ENCODE measurements at places on chromosomes 7 and 10.
A peak's percentile ranks its signal among the peaks of the same experiment; 100 is the strongest.

DNA sequence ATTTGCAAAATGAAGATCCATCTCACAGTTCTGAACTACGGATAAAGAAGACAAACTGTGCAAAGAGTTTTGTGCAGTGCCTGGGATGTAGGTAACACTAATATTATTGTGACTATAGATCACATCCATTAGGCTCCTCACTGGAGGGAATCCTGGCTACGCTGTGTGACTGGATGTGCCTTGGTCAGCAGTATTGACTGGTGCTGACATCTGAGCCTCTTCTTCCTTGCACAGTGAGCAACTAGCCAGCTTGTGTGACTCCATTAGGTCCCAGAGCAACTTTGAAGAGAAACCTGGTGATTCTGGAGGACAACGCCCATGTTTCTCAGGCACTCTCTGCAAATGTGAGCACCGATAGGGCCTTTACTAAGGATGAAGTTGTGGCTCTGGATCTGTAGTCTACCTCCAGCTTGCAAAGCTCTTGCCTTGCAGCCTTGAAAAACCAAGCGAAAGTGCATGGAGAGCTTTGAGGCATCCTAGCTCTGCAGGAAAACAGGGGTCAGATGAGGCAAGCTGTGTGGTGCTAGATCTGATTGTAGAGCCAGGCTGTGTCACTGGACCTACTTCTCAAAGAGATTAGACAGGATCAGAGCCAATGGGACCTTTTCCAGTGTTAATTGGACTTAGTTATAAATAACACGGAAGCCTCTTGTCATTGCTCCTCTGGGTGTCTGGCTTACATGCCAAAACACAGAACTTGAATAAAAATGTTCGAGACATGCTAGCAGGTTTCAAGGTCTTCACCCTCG is 303.6 kb upstream of the LYZL1 start:
- no peak for ATAC-seq

DNA sequence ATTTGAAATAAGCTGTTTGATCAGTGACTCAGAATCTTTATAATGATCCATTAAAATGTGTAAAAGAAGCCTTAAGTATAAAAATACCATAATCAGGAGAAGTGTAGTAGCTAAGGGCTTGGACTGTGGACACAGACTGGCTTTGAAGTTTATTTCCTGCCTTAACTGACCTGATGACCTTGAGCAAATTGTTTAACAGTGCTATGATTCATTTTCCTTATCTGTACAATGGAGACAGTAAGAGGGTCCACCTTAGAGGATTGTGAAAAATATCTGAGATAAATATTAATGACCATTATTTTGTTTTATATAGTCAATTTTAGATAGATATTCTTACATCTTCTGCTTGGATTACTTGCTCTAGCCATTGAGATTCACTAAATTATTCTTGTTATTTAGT is 13.3 kb upstream of the RPA3 start:
- ATAC-seq: no peak

DNA sequence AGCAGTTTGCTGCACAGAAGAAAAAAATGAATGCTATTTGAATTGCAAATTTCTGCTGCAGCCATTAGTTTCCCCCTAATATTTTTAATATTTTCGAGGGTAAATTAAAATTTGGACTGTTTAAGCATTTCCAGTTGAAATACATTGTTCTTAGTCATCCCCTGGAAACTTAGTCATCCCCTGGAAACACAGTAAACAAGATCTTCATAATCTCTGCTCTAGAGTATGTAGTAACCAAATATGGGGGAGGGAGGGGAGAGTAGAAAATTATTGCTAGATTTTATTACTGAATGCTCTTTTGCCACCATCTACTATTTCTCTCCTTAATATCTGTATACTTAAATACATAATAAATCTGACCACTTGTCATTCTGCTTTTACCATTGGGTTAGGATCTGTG is 1053.3 kb downstream of the SORCS1 start:
- no peak for ATAC-seq

GRCh38 chr10:87579563-87579962 is 74.9 kb downstream of the MINPP1 start:
- ATAC-seq: peak; percentile 26

GRCh38 chr7:4136501-4137110 is 545.5 kb upstream of the FOXK1 start:
- no peak for ATAC-seq

GRCh38 chr7:149444287-149444686 is 16.6 kb downstream of the ZNF777 start:
- no peak for ATAC-seq

GRCh38 chr7:75889826-75890225 is 11.0 kb downstream of the RHBDD2 start:
- ATAC-seq: no peak

- ATAC-seq: no peak
These were observed 615.1 kb downstream of the SDK1 start for GRCh38 chr7:3916146-3916545.

DNA sequence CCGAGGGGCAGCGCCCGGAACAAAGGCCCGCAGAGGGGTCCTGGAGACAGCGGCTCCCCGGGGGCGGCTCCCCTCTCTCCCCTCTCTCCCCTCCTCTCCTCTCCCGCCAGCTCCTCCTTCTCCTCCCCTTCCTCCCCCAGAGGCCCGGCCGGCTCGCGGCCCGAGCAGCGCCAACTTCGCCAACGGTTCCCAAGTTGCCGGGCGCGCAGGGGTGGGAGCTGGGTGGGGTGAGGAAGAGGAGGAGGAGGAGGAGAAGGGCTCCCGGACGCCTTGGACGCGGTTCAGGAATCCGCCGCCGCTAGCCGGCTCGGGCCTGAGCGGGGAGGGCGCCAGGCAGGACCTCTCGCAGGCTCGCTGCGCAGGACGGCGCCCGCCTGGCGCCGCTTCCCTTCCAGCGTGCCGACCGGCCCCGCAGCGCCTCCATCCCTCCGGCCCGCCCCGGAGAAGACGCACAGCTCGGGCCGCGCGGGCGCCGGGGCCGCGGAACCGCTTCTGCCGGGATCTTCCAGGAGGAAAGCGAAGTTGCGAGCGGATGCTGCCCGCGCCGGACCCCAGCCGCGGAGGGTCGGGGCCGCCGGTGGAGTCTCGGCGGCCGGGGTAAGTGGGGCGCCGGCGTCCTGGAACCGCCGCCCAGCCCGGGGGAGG is at the start of gene CHST3:
TSS of gene CHST3 (plus strand) at position 298 of the 645 bp plus-strand sequence. CDS start 41,448 bp downstream, outside the sequence.
- ATAC-seq: peak; percentile 77

GRCh38 chr7:5687936-5688630 is 93.4 kb downstream of the RNF216 start:
- no peak for ATAC-seq

GRCh38 chr10:78259391-78259790 is 225.7 kb downstream of the RPS24 start:
- no peak for ATAC-seq

- peak; percentile 4 for ATAC-seq
These were observed 703.7 kb upstream of the FZD8 start for GRCh38 chr10:36345807-36346206.

- no peak for ATAC-seq
These were observed 621.4 kb downstream of the POM121L12 start for GRCh38 chr7:53656881-53657280.

GRCh38 chr10:97464226-97464625 is 18.3 kb downstream of the ZDHHC16 start:
- ATAC-seq: peak; percentile 4

GRCh38 chr7:109964780-109965179 is 1126.1 kb upstream of the LRRN3 start:
- ATAC-seq: no peak

DNA sequence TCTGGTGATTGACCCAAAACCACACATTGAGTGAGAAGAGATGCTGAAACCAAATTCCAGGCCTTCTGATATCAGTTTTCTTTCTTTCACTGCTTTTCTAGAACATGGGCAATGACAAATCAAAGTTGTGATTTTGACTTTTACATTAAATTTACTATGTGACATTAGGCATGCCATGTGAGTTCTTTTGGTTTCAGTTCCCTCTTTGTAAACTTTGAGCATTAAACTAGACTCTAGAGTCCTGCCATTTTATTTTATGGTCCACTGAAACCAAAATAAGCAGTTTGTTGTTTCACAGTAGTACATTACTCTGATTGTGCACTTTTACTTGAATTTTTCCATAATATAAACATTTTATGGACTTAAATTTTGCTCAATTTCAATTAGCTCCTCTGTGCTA is 381.1 kb upstream of the SEMA3D start:
- no peak for ATAC-seq
